RCC 7860 (cell line): ENCODE measurements at places on chromosomes 16 and 17.

GRCh38 chr17:82647593-82648164 lies 565 bp downstream of the WDR45B start:
- DNase-seq, result no peak

DNA sequence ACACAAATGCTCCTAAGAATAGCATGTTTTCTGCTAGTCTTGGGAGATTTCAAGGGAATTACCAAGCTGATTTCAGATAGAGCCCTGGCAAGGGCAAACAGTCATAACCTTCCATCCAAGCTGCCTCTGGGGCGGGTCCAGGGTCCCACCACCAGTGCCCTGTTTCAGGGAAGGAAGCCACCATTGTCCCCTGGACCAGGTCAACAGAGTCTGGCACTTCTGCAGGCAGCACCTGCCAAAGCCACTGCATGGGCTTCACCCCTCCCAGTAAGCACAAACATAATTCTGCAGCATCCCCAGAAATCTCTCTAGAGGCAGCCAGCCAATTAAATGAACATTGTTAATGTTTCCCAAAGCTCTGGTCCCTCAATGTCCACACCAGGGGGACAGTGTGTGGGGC lies 143.0 kb downstream of the SALL1 start:
- no peak for DNase-seq

DNA sequence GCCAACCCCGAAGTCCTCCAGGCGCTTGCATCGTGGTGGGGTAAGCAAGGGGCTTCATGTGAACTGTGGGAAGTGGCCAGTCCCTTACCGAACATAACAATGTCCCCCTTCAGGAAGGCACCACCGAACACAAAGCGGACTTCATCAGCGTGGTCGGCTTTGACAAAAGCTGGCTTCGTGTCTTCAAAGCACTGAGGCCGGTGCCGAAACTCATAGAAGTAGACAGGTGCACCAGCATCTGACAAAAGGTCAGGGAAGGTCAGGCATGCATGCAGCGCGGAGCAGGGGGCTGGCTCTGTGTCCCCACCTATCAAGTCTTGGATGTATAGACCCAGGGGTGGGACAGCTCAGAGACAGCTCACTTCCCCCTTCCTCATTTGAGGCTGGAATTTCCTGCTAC lies 16.6 kb upstream of the CES1 start:
- no peak for DNase-seq

GRCh38 chr17:70888324-70888723 lies 719.0 kb downstream of the KCNJ2 start:
- DNase-seq, result no peak

- no peak for DNase-seq
Observed at GRCh38 chr16:68927018-68927417, 83.7 kb downstream of the TANGO6 start.

GRCh38 chr17:8976638-8977037 lies 11.1 kb upstream of the PIK3R5 start:
- DNase-seq, result no peak

- no peak for DNase-seq
Observed at GRCh38 chr16:23848958-23849357, 13.2 kb downstream of the PRKCB start.
